ENCODE measurements at places on chromosomes 12 and 14.

- DNase-seq, result no peak
Measured at GRCh38 chr14:39217214-39217879, 16.4 kb upstream of the MIA2 start.

DNA sequence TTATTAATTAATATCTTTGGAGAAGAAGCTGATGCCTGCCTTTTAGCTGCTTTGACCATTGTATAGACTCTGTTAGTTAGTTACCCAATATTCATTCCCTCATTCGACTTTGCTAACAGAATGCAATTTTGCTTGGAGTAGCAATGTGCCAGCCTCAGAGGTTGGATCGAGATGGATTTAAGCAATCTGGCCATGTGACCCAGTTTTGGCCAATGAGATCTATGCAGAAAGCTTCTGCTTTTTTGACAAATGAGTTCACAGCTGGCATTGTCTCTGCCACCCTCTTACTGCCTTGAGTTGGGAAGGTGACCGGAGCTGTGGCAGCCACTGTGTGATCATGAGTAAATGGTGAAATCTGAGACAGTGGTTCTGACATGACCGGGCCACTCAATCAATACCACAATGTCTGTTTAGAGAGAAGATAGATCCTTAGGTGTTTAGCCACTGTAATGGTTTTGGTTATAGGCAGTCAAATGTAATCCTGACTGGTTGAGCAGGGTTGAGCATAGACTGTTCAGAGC, 74.9 kb upstream of the MED13L start:
- no peak for DNase-seq

DNA sequence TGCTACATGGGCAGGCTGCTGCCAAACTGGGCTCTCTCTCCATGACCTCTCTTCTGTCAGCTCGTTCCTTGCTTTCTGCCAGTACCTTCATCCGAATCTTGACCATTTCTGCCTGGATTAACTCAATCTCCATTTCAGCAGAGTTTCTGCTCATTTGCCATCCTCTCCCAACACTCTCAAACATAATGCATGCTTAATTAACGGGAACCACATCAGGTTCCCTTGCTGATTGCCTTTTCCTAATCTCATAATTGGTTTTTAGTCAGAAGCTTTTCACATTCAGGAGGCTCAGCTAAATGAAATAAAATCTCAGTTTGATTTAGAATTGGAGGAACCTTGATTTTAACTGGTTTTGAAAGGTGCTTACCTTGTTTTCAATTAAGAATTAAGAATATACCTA, 127.3 kb downstream of the SLC5A8 start:
- DNase-seq, result no peak

DNA sequence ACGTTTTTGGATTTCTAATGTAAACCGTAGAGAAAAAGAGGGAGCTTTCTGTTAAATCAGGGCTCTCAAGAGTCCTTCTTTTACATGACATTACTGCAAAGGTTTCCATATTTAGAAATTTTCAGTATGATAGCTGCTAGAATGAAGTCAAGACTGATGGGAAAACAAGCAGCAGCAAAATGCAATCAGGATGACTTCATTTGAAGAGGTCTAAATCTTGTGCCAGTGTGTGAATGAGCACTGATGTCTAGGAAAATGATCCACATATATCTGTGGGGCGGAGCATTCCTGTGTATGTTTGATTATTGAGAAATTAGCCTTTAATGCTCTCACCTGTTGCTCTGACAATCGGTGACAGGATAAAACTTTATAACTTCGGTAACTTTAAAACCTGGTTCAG, 73.6 kb downstream of the GRIP1 start:
- DNase-seq, result no peak

DNA sequence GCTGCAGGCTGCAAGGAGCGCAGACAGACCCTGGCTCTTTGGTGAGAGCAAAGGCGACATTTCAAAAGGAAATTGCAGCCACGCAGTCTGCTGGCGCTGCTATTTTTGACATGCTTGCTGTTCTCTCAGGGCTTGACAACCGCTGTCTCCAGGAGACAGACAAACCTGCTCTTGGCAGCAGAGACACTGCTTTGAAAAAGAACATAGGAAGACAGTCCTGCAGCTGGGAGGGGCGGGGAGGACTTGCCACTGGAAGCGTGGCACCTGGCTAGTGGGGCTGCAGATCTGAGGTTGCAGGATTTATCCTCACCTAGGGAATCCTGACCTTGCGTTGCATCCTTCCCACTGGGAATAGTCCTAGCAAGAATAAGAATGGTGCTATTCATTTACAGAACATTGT, 91.8 kb upstream of the KCNA1 start:
- no peak for DNase-seq

- DNase-seq, result no peak
Measured at GRCh38 chr12:65208964-65209654, 39.7 kb downstream of the LEMD3 start.

- no peak for DNase-seq
Measured at GRCh38 chr12:8058506-8058905, 7.7 kb downstream of the C3AR1 start.

DNA sequence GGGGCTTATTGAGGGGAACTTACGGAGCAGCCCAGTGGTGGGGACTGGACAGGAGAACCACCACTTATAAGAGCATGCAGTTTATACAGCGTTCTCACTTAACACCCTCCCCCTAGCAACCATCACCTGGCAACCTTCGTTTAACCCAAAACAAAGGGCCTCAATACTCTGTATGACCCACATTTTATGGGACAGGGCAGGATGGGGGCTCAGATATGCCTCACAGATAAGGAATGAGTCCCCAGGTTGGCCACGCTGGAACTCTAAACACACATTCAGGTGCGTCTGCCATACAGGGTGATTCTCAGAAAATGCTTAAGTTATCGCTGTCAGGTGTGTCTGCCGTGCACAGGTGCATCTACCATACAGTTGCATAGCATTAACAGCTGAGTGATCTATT, 99.2 kb downstream of the GCH1 start:
- no peak for DNase-seq

DNA sequence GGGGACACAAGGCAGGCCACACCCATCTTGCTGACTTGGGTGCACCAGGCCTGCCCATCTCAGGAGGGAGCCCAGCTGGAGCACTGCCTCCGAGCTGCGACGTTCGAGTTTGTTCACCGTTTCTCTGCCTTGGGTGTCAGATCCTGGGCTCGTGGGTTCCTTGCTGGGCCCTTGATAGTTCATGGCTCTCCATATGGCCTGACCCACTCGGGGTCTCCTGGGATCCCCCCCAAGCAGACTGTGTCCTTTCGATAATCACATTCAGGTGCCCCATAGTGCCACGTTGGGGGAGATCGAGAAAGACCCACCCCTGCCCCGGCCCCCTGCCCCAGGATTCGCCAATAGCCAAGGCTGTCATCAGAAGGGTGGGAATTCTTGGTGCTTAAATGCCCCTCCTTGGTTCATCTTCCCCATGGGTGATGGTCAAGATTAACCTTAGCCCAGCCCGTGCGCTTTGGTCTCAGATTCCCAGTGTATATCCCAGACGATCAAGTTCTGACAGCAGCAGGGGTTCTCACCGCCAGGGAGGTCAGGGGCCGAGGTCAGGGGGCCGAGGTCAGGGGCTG, 7.4 kb downstream of the RFLNA start:
- no peak for DNase-seq

DNA sequence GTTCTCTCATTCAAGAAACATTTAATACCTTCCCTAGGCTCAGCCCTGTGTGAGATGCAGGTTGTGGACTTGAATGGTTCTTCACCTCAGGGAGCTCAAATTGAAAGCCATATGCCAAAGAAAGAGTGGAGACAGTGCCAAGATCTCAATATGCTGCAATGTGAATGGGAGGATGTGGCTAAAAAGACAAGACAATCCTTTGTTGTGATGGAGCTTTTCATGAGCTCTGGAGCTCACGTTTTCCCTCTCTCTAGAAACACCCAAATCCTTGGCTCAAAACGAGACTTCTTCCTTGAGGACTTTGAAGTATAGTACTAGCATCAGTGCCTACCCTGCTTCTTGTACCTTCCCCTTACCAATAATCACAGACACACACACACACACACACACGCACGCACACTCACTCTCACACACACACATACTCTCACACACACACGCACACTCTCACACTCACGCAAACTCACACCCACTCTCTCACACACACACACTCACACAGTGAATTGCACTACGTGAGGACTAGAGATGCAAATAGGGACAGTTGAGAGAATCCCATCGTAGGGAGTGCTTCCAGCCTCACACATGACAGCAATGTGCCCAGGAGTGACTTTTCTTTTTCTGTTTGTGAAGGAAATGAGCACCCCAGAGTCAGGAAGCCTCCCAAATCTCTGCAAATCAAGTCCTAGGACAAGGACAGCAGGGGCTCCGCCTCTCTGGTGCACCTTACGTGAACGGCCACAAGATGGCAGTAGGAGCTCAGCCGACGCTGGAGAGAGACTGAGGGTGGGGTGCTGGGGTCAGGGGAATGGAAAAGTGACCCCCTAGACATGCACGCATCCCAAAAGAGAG, 231.4 kb downstream of the PCNX1 start:
- peak; percentile 17 for DNase-seq

DNA sequence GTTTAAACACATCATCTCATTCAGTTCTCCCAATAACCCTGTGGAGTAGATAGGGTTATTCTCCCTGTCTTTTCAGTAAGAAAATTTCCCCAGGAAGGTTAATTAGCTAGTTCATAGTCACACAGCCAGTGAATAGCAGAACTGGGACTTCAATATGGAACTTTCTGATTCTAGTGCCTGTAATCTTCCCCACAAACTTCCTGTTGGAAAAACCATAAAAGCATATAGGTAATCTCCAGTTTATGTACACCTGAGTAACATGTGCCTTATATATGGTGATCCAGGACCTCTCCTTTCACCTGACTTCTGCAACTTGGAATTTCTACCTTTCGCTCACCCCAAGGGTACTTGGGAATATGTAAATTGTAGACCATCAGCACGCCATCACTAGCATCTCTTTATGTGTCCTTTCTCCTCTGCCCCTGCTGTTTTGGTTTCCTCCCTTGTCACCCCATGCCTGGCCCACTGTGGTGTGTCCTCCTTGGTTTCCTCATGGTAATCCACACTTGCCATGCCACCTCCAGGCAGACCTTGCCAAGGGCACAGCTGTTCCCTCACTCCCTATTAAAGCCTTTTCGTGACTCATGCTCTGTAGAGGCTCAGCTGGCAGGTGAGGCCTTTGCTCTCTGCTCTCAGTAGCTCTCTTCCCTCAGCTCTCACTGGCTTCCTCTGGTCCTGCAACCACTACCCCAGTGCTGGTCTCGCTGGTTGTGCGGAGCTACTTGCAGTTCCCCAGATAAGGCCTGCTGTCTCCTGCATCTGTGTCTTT, 16.7 kb downstream of the TBC1D30 start:
- DNase-seq, result no peak

- DNase-seq, result no peak
Measured at GRCh38 chr12:129877411-129877810, 26.4 kb downstream of the TMEM132D start.

DNA sequence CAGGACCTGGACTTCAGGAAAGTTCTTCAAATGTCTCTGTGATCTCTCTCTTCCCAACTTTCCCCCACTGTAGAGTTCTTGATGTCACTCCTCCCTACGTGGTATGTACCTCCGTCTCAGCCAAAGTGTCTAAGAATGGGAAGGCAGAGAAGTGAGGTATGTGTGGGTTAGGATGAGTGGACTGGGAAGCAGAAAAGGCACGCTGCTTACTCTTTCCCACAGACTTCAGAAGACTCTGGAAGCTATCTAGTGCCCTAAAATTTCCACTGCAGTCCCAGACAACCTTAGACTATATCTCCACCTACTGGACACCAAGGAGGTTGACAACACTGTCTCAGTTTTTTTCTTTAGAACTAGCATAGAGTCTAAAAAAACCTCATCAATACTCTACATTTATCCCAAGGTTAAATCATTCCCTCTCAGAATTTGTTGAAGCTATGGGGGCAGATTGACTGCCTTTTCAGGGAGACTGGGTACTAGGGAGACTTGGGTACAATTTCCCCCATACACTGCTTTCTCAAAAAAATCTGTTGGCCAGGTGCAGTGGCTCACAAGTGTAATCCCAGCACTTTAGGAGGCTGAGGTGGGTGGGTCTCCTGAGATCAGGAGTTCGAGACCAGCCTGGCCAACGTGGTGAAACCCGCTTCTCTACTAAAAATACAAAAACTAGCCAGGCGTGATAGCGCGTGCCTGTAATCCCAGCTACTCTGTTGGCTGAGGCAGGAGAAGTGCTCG, 20.6 kb upstream of the ITGA5 start:
- no peak for DNase-seq

GRCh38 chr12:20716037-20716436, 20.9 kb downstream of the SLCO1C1 start:
- DNase-seq, result no peak

GRCh38 chr12:69154585-69155363, 84.6 kb upstream of the CPSF6 start:
- DNase-seq, result peak; percentile 61

DNA sequence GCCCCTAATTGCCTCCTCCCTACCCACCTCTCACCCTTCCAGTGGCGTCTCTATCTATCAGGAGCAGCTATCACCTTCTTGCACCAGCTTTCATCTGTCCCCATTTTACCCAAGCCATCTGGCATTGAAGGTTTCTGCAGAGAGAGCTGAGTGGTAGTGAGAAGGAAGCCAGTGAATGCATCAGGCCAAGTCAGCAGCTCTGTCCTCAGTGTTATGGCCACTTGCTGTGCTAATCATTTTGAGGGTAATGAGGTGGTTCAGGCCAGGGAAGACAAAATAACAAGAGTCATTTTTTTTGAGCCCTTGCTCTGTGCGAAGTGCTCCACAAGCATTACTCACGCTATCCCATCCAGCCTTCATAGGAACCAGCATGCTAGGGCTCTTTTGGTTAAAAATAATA, 164.7 kb downstream of the SUDS3 start:
- no peak for DNase-seq

DNA sequence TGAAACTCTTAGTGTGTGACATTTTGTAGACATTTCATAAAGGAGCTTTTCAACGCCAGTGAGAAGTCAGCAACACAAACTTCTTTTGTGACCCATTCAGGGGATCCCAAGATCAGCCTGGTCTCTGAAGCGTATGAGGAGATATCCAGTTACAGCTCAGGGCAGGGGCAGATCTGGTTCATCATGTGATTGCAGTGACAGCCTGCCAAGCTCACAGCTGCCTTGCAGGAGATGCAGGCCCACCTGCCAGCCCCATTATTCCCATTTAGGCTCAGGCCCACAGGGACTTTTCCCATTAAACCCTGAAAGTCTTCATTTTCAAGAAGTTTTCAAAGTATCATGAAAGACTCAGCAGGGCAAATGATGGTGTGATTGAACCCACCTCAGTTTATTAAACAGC, 38.3 kb downstream of the SRGAP1 start:
- no peak for DNase-seq

DNA sequence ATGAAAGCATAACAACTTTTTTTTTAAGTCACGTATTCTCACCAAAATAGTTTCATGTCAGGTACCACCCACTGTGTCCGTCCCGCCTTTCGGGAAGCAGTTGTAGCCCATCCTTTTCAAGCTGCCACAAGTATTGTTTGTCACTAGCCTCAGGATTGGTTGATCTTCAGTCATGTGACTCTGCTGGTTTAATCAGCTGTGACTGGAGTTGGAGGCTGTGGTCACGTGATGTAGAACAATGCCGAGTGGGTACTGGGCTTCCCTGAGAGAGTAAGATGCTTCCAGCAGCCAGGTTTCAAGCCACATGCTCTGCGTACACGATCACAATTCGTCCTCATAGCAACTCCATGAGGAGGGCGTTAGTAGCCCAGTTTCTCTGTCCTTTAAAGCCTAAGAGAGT, 83.0 kb upstream of the WSCD2 start:
- no peak for DNase-seq

All from stimulated activated CD8-positive, alpha-beta memory T cell treated with anti-CD3 and anti-CD28 coated beads, Interleukin-2, amount 100 ng/mL, for 1 hour (primary cell).